ENCODE measurements at places on chromosomes 16 and 17. TPM values are rescaled to one million over a fixed set of nuclear protein-coding genes. Genes with fewer than 3 reads are reported as not detected.
A peak's percentile ranks its signal among the peaks of the same experiment; 100 is the strongest.

MAPK8IP3 gene
- total RNA-seq, result 17.0 TPM

KRTAP9-9 gene
- not detected for total RNA-seq

APOH gene
- total RNA-seq, result not detected

DNA sequence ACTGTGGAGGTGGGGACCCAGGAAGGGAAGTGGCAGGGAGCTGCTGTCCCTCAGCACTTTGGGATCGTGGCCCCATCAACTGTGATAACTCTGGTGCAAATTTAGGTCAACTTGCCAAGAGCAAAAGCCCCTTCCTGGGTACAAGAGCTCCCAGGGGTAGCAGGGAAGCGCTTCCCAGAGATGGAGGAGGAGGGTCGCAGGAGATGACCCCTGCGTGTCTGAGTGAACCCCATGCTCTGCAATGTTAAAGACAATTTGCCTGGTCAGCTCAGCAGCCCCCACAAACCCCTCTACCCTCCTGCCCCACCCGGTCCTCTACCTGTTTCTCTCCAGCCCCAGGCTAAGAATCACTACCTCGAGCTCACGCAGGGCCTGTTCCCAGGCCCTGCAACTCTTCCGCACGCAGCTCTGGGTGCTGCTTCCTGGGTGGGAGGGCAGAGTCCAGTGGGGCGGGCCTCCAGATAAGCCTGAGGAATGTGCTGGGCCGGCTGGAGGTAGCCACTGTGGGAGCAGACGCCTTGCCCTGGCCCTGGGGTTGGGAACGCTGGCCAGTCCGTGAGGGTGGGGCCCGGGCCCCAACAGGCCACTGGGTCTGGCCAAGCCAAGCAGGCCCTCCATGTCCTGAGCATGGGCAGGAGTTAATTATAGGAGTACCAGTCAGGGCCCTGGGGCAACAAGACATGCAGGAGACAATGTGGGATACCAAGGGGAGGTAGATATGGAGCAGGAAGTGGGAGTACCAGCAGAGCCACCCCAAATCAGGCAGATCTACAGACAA lies 6.1 kb downstream of the DOK4 start:
- DNase-seq, result peak; percentile 13
